Esophagus squamous epithelium (tissue), 5 donors: ENCODE measurements at places on chromosomes 3 and 15. TPM values are rescaled to one million over a fixed set of nuclear protein-coding genes. Genes with fewer than 3 reads are reported as not detected.

Gene SYNM
- 262 TPM for total RNA-seq

Gene SLCO3A1
- total RNA-seq, result 17.3 TPM

Gene KIF7
- total RNA-seq, result 3.4 TPM

Gene GAP43
- not detected for total RNA-seq

Gene KCNH8
- total RNA-seq, result not detected

Gene PLA2G4D
- 0.23 TPM for total RNA-seq

Gene CHRFAM7A
- total RNA-seq, result 0.13 TPM

Gene CILP
- total RNA-seq, result 78.0 TPM

Gene DZIP1L
- 6.7 TPM for total RNA-seq

Gene CCDC39
- total RNA-seq, result not detected

Gene FANCD2OS
- not detected for total RNA-seq

Gene C2CD4A
- total RNA-seq, result 0.19 TPM

Gene NSMCE3
- total RNA-seq, result 4.0 TPM

Gene IVD
- 42.2 TPM for total RNA-seq

Gene ATP8B4
- 0.97 TPM for total RNA-seq

Gene ACP3
- total RNA-seq, result 39.2 TPM

Gene CPNE9
- not detected for total RNA-seq

Gene TM4SF18
- 2.1 TPM for total RNA-seq

Gene ACVR2B
- total RNA-seq, result 1.3 TPM

Gene TMEM45A
- 6.7 TPM for total RNA-seq

Gene SEC62
- total RNA-seq, result 20.3 TPM

Gene NR2F2
- 15.6 TPM for total RNA-seq

Gene MFGE8
- total RNA-seq, result 53.4 TPM

Gene MYD88
- total RNA-seq, result 60.3 TPM

Gene CP
- not detected for total RNA-seq

Gene SI
- total RNA-seq, result not detected

Gene SLC25A38
- total RNA-seq, result 21.7 TPM

Gene KCNMB3
- 0.92 TPM for total RNA-seq

Gene EPB42
- total RNA-seq, result not detected

Gene IQCF5
- not detected for total RNA-seq

Gene LMAN1L
- 0.18 TPM for total RNA-seq

Gene ASB14
- total RNA-seq, result not detected

Gene MUC13
- 0.19 TPM for total RNA-seq

Gene GOLGA6L7
- total RNA-seq, result not detected

Gene ANKRD63
- not detected for total RNA-seq

Gene CYP1A1
- total RNA-seq, result 0.18 TPM

Gene SOX14
- total RNA-seq, result not detected

Gene CAPN3
- total RNA-seq, result 8.8 TPM
